ENCODE measurements at places on chromosomes 16 and 17. TPM values are rescaled to one million over a fixed set of nuclear protein-coding genes. Genes with fewer than 3 reads are reported as not detected.

C1QTNF1 gene
- total RNA-seq: 4.1 TPM

SALL1 gene
- total RNA-seq: not detected

CLEC3A gene
- not detected for total RNA-seq

EPX gene
- total RNA-seq: not detected

UMOD gene
- total RNA-seq: not detected

INCA1 gene
- total RNA-seq: not detected

RNF222 gene
- 10.8 TPM for total RNA-seq

FAM171A2 gene
- 1.1 TPM for total RNA-seq

STH gene
- total RNA-seq: not detected
